Stimulated activated CD8-positive, alpha-beta memory T cell treated with anti-CD3 and anti-CD28 coated beads, Interleukin-4, amount 100 ng/mL, for 4 hours (primary cell): ENCODE measurements at places on chromosomes 16 and 17.

DNA sequence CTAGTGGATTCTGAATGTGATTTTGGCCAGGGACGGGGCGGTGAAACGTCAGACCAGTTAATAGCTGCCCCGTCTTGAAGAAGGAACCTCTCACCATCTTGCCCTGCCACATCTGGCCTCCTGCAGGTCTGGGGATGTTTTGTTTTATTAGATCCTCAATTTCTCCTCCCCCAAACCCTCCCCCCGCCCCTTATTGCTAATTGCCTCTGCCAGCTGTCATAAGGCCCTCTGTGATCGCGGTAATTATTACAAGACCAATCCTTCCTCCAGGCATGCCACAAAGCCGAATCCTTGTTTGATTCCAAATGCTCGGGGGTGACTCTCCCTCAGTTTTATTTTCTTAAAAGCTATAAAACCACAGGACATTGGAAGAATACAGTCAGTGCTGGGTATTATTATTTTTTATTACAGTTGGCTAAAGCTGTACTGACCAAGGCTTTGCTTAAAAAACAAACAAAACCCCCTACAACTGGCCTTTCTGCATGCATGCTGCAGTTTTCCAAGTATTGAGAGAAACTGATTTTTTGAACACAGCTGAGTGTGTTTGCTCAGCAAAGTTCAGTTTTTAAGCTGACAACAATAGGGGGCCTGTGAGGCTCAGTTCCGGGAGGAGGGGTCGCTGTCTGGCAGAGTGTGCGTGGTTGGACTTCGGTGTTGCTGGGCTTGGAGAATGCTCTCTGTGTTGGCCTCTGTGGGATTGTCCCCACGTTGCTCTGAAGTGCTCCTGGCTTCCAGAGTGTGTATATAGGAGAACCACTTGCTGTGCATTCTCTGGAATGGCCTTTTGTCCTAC lies 1.7 kb downstream of the KSR1 start:
- no peak for DNase-seq

GRCh38 chr17:56739776-56740175 lies 93.9 kb downstream of the C17orf67 start:
- DNase-seq: no peak

DNA sequence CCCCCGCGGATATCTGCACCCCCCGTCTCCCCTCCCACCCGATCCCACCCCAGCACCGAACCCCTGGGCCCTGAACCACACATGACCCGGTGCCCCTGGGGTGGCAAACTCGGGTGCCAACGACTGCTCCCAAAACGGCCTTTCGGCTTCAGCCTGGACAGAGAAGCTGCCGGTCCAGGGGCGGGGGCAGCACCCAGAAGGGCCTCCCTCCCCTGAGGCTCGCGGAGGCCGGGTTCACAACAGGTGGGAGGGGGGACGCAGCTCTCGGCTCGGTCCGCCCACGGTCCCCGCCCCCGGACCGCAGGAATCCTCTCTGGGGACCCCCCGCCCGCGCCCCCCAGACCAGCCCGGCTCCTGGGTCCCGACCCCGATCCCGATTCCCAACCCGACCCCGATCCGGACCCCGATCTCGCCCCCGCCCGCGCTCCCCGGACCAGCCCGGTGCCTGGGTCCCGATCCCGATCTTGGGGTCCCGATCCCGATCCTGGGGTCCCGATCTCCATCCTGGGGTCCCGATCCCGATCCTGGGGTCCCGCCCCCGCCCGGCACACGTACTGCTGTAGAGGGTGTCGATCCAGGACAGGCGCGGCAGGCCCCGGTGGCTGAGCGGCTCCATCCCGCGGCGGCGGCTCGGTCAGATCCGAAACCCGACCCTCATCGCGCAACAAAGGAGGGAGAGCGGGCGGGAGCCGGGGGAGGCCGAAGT lies 516 bp downstream of the ABR start:
- DNase-seq: no peak

DNA sequence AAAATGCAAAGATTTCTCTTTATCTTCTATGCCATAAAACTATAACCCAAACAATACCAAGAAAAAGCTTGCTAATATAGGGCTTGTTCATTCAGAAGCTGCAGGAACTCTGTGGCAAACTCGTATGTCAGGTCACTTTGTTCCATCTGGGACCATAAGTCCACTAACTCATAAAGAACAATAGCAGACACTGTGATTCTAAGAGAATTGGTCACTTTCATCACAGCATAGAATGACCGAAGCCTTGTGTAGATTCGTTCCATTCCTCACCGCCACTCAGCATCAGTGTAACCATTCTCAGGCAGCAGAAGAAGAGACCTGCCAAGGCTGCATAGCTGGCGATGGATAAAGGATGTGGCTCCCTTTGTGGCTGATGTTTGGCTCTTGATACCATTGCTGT lies 30.3 kb upstream of the VAT1L start:
- no peak for DNase-seq

DNA sequence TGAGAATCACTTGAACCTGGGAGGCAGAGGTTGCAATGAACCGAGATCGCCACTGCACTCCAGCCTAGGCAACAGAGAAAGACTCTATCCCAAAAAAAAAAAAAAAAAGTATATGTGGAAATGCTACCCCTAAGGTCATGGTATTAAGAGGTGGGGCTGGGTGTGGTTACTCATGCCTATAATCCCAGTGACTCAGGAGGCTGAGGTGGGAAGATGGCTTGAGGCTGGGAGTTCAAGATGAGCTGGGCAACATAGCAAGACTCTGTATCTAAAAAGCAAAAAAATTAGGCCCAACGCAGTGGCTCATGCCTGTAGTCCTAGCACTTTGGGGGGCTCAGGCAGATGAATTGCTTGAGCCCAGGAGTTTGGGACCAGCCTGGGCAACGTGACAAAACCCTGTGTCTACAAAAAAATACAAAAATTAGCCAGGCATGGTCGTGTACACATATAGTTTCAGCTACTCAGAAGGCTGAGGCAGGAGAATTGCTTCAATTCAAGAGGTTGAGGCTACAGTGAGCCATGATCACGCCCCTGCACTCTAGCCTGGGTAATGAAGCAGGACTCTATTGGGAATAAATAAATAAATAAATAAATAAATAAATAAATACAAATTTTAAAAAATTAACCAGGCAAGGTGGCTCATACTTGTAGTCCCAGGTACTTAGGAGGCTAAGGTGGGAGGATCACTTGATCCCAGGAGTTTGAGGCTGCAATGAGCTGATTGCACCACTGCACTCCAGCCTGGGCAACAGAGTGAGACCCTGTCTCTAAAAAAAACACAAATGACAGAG lies 32.3 kb upstream of the NUFIP2 start:
- no peak for DNase-seq

DNA sequence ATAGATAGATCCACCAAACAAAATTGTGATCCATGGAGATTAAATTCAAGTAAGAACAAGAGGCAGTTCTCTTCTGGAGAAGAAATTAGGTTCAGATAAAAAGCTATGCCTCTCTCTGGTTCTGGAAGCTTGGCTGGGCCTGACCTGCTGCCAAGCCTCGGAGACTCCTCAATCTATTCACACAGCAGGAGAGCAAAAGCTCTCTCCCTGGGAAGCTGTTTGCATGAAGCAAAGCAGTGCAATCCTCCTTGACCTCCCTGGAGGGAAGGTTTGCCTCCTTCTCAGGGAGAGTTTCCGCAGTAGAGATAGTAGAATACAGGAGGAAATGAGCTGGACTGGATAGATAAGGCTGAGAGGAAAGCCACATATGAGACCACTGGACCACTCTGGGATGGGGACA lies 78.1 kb upstream of the GNAO1 start:
- DNase-seq: no peak

GRCh38 chr16:85307552-85308364 lies 195.5 kb upstream of the CIBAR2 start:
- DNase-seq: no peak

DNA sequence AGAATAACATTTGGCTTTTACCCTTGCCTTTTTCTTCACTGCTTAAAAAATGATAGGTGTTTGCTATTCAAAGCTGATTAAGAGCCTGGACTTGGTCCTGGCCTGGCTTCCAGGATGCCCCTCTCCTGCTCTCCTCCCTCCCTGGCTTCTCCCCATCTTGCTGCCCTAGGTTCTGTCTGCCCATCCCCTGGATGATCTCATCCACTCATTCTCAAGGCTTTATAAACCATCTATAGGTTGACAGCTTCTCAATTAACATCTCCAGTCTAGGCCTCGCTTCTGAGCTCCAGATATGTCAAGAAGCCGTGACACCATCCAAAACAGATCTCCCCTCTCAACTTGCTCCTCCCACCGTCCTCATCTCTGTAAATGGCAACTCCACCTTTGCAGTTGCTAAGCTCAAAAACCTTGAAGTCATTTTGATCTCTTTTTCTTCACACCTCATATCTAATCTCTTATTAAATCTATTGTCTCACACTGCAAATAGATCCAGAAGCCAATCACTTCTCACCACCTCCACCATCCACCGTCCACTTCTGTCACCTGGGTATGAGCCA lies 8.7 kb downstream of the ZNF771 start:
- no peak for DNase-seq

- peak; percentile 75 for DNase-seq
Measured at GRCh38 chr16:89096768-89097391, 3.2 kb downstream of the ACSF3 start.
